ENCODE measurements at places on chromosomes 5 and 9. TPM values are rescaled to one million over a fixed set of nuclear protein-coding genes. Genes with fewer than 3 reads are reported as not detected.

DNA sequence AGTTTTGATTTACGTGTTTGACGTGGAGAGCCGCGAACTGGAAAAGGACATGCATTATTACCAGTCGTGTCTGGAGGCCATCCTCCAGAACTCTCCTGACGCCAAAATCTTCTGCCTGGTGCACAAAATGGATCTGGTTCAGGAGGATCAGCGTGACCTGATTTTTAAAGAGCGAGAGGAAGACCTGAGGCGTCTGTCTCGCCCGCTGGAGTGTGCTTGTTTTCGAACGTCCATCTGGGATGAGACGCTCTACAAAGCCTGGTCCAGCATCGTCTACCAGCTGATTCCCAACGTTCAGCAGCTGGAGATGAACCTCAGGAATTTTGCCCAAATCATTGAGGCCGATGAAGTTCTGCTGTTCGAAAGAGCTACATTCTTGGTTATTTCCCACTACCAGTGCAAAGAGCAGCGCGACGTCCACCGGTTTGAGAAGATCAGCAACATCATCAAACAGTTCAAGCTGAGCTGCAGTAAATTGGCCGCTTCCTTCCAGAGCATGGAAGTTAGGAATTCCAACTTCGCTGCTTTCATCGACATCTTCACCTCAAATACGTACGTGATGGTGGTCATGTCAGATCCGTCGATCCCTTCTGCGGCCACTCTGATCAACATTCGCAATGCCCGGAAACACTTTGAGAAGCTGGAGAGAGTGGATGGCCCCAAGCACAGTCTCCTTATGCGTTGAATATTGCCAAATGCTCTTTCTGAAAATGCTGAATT lies 850 bp downstream of the RRAGA start:
- no peak for DNase-seq

- DNase-seq = no peak
Observed at GRCh38 chr9:77586591-77586990, 61.5 kb downstream of the GNA14 start.

INSL4 gene
- not detected for total RNA-seq

- DNase-seq = no peak
Observed at GRCh38 chr5:167944121-167944852, 347.2 kb upstream of the WWC1 start.

DNA sequence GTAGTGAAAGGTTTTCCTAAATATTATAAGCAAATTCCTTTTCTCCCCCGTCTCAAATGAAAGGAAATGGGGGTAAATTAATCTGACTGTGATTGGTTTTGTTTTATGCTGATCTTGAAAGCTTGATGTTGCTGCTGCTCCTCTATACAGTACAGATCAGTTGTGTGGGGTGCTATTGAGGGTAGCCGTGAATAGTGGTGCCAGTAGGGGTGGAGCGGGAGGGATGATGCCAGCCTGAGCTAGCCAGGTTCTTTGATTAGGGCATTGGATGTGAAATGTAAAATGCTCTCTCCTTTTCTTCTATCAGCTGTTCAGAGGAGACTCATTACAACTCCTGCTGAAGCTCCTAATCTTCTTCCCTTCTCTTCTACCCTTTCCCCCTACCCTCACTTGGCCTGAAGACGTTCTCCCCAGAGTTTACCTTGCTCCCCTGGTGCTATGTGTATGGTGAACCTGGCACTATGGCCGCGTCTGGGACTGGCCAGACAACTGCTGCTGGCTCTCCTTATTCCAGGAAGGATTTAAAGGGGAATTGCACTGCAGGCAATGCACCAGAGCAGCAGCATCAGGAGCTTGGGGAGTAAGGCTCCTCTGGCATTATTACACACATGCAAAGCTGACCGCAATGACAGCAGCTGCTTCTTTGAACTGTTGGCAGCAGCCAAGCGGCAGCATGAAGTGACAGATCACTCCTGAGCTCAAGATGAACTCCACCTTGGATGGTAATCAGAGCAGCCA lies 566 bp downstream of the GPR21 start:
- no peak for DNase-seq

SH3GL2 gene
- total RNA-seq = not detected

DNA sequence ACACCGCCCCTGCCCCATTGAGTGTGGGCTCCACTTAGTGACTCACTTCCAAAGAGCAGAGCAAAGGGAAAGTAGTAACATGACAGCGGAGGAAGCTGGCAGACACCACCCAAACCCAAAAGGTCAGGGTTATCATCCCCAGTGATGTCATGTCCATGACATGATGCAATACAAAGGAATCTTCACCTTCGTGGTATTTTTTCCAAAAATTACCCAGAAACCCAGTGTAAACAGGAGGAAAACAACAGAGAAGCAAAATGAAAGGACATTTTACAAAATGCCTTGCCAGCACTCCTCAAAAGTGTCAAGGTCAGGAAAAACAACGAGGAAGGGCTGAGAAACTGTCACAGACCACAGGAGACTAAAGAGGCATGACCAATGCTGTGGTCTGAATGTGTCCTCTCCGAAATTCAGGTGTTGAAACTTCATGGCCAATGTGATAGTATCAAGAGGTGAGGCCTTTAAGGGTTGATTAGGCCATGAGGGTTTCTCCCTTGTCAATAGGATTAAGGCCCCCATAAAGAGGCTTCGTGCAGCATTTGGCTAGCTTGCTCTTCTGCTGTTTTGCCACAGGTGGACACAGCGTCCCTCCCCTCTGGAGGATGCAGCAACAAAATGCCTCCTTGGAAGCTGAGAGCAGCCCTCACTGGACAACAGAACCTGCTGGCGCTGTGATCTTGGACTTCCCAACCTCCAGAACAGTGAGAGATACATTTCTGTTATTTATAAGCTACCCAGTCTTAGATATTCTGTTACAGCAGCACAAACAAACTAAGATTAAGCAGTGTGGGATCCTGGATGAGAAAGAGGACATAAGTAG lies 30.5 kb upstream of the MED10 start:
- DNase-seq = no peak

GRCh38 chr9:108258640-108259039 lies 597.1 kb downstream of the ACTL7B start:
- DNase-seq = no peak

GRCh38 chr5:14451871-14452270 lies 129.7 kb upstream of the OTULINL start:
- no peak for DNase-seq

BTNL3 gene
- total RNA-seq = not detected

- DNase-seq = peak; percentile 38
Observed at GRCh38 chr5:74934949-74935751, 69.0 kb upstream of the FAM169A start.

- DNase-seq = no peak
Observed at GRCh38 chr5:154031937-154032489, 6.7 kb downstream of the FAM114A2 start.

- DNase-seq = no peak
Observed at GRCh38 chr9:120757026-120757913, 35.9 kb downstream of the FBXW2 start.

IFNA5 gene
- total RNA-seq = not detected

DNA sequence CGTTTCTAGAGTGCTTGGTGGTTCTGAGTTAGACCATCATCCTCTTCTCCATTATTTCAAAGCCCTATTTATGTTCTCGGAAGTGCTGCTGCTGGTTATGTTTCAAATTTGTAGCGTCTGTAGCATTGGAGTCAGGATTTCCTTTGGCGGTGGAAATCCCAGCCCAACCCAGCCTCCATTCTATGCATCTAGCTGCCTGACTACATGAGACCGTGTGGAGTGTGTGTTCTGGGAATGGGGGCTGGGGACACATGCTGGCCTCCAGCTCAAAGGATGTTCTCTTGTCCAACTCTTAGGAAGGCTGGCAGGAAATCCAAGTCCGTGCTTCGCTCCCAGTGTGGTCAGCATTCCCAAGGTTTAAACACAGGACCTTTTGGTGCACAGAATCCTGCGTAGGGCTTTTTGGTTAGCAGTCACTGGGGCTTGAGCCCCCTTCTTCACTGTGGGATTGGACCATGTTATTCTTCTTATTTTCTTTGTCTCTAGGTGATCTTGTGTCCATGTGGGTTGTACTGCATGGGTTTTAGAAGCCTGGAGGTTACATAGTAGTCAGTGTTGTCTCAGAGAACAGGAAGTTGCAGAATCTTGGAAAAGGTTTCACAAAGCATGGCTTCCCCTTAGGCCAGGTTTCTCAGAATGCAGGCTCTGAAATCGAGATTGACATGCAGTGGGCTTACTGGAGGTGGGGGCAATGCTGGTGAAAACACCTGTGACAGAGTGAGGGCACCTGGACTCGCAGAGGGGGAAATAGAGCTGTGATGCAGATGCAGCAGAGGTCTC lies 132.2 kb downstream of the ARHGAP26 start:
- DNase-seq = no peak

GGTA1 gene
- not detected for total RNA-seq

- DNase-seq = no peak
Observed at GRCh38 chr5:31213257-31213656, 19.8 kb downstream of the CDH6 start.

- DNase-seq = no peak
Observed at GRCh38 chr5:79684782-79685181, 4.9 kb upstream of the CMYA5 start.

GRCh38 chr9:118313965-118314364 lies 609.8 kb downstream of the TLR4 start:
- no peak for DNase-seq

GRCh38 chr5:98750693-98751092 lies 22.8 kb upstream of the RGMB start:
- no peak for DNase-seq

DNA sequence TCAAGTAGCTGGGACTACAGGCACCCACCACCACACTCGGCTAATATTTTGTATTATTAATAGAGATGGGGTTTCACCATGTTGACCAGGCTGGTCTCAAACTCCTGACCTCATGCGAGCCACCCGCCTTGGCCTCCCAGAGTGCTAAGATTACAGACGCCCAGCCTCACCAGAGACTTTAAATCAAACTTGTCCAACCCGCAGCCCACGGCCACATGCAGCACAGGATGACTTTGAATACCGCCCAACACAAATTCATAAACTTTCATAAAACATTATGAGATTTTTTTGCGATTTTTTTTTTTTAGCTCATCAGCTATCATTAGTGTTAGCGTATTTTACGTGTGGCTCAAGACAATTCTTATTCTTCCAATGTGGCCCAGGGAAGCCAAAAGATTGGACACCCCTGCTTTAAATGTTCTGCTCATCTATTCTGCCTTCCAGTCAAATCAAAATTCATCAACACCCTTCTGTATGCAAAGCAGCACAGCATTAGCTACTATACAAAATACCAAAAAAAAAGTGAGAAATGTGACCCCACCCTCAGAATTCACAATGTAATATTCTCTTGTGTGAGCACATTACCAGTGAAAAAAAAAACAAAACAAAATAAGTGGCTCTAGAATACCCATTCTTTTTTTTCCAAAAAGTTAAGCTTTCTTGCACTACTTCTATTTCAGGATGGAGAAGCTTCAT lies 42.7 kb upstream of the CDC42SE2 start:
- no peak for DNase-seq

GRCh38 chr5:92459654-92460053 lies 1076.5 kb upstream of the ARRDC3 start:
- no peak for DNase-seq

STK32A gene
- 1.2 TPM for total RNA-seq
